ENCODE measurements at places on chromosomes 11 and 22.
A peak's percentile ranks its signal among the peaks of the same experiment; 100 is the strongest.

GRCh38 chr22:27765706-27766291 is 35.8 kb downstream of the MN1 start:
- DNase-seq: no peak

- no peak for DNase-seq
Observed at GRCh38 chr11:127966821-127967220, 620.5 kb downstream of the ETS1 start.

GRCh38 chr11:109914038-109914437 is 179.2 kb upstream of the ZC3H12C start:
- peak; percentile 95 for DNase-seq

- no peak for DNase-seq
Observed at GRCh38 chr22:27650985-27651384, 150.6 kb downstream of the MN1 start.

DNA sequence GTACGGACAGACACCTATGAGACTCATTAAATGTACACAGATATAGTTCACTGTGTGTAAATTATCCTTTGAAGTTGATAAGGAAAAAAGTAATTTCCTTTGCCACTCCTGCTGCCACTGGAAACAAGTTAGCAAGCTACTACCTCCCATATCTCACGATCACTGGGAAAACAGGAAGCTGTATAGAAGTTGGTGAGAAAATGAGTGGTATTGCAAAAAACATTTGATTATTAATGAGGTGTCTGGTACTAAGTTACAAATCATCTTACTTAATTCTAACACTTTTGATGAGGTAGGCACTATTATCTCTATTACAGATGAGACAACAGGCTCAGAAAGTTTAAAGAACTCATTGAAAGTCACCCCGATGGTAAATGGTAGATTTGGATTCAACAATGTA is 68.5 kb downstream of the GAB2 start:
- DNase-seq: no peak

GRCh38 chr11:1013631-1013935 is 22.9 kb downstream of the MUC6 start:
- no peak for DNase-seq

DNA sequence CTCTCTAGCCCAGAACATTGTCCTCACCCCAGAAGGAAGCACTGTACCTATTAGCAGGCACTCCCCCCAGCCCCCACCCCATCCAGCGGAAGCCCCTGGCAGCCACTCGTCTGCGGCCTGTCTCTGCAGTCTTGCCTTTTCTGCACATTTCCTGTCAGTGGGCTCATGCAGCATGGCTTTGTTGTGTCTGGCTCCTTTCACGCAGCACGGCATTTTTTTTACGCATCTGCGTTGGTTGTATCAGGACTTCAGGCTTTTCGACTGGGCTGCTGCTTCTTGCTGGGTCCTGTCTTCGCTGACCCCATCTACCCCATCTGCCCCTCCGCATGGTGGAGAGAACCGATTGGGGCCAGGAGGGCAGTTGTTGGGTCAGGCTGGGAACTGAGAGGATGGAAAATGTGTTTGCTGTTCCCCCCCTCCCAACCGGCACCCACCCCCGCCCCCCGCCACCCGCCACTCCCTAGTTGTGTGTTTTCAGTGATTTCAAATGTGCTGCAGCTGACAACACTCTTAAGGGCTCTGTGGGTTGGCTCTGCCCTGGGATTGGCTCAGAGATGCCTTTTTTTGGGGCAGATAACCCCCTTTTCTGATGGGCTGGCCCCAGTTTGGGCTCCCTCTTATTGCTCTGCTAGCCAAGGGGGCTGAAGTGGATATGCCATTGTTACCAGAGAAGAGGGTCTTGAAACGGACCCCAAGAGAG is 110.0 kb downstream of the KIAA1671 start:
- DNase-seq: no peak

GRCh38 chr22:46923394-46923793 is 160.9 kb downstream of the TBC1D22A start:
- DNase-seq: no peak

DNA sequence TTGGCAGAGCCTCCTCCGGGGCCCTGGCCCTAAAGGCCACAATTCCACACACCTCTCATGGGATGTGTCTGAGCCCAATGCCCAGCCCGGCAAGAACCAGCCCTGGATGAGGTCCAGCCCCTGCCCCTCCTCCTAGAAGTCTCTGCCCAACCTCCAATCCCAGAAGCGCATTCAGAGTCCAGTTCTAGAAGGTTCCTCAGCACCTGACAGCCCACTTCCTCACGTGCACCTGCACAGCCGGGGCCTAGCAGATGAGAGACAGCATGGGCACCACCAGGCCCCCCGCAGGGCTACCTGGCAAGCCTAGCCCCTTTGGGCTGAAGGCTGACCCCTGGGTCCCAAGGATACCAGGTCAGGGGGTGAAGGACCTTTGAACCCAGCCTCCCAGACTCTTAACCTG is 11.5 kb upstream of the CDKN1C start:
- no peak for DNase-seq

- no peak for DNase-seq
Observed at GRCh38 chr11:1521382-1522080, 35.0 kb upstream of the MOB2 start.

GRCh38 chr22:36152088-36152487 is 8.5 kb downstream of the APOL3 start:
- DNase-seq: no peak

DNA sequence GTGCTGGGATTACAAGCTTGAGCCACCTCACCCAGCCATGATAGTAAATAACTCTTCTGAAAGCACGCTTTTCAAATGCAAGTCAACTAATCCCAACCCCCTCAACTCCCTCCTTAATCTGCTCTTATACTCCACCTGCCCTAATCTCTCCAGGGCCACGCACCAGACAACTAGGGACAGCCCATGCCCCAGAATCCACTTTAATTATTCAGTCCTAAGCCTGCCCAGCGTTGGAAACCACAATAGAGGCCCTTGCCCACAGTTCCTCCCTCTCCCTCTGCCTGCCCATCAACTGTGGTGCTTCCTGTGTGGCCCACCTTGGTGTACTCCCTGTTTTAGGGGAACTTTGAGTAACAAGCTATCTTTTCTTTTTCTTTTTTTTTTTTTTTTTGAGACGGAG is 2.7 kb upstream of the VPREB3 start:
- DNase-seq: no peak

- DNase-seq: no peak
Observed at GRCh38 chr11:117444711-117445658, 117.3 kb downstream of the CEP164 start.

- no peak for DNase-seq
Observed at GRCh38 chr22:19085233-19085718, 36.9 kb downstream of the DGCR2 start.

DNA sequence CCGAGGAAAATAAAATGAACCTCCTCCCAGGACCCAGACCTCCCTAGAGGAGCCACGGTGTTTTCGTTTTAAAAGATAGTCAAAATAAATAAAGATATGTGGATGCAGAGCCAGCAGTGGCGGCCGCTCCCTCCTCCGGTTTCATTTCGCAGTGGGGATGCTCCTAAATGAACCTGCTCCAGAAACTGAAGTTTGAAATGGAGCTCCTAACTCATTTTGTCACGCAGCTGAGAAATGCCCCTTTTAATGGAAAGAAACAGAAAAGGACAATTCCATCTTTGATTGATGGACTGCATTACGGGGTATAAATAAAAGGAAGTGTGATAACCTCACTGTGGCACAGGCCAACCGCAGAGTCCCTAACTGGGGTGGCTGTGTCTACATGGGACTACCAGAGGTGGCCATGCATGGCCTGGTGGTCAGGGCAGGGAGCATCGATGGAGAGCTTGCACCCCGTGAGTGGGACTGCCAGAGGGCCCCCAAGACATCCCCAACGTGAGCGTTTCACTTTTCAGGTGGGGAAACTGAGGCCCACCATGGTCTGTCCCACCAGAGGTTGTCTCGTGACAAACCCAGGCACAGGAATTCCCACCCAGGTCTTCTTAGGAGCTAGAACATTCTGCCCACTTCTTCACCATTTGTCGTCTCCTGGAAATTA is 426.6 kb downstream of the BRD1 start:
- DNase-seq: no peak

- peak; percentile 57 for DNase-seq
Observed at GRCh38 chr11:118608360-118609227, 1.2 kb downstream of the PHLDB1 start.

DNA sequence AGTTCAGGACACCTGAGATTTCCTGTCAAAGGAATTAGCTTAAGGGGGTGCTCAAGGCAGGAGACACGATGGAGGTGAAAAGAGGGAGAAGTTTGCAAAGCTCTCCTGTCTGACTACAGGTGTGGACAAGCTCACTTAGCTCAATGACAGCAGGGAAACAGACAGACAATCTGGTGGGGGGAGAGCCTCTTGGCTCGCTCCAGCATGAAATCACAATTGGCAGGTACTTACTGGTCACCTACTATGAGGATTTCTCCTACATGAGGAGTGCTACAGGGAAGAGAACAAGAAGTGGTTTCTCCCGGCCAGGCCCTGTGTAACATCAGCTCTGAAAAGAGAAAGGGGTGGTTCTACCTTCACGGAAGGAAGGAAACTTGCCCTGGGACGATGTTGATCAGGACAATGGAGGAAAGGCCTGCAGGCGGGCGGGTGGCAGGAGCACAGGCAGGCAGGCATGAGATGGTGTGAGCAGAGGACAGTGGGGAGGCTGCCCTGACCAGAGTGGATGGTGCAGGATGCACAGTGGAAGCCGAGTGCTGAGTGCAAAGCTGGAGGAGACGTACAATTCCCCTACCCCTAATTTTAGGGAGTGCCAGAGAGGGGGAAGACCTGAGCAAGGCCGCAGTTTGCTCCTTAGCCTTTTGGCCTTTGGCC is 57.9 kb upstream of the CRTAM start:
- DNase-seq: peak; percentile 22

- no peak for DNase-seq
Observed at GRCh38 chr22:49244466-49245420, 582.9 kb downstream of the BRD1 start.

DNA sequence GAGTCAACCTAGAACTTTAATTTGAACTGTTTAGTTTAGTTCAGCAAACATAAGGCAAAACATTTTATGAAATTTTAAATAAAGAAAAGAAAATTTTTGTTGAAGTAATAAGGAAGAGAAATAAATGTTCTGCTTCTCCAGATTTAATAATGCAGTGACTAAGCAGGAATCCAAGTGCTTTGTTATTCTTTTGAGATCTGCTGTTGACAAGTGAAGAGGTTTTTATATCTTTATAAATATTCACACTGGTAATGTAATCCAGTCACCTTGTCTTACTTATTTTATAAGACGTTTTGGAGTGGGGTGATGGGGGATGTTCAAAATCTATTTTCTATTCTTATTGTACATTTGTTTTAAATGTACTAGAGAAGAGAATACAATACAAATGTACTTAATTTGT is 725.9 kb upstream of the CCDC179 start:
- DNase-seq: no peak

- DNase-seq: peak; percentile 19
Observed at GRCh38 chr11:82680252-82680651, 53.4 kb downstream of the FAM181B start.

GRCh38 chr11:86460461-86461385 is 86.0 kb downstream of the CCDC81 start:
- DNase-seq: no peak

GRCh38 chr11:84437071-84437980 is 1151.2 kb upstream of the CCDC90B start:
- DNase-seq: no peak

GRCh38 chr11:80241766-80242165 is 800.9 kb upstream of the TENM4 start:
- DNase-seq: no peak

GRCh38 chr22:18120857-18121256 is 10.2 kb downstream of the TUBA8 start:
- no peak for DNase-seq

DNA sequence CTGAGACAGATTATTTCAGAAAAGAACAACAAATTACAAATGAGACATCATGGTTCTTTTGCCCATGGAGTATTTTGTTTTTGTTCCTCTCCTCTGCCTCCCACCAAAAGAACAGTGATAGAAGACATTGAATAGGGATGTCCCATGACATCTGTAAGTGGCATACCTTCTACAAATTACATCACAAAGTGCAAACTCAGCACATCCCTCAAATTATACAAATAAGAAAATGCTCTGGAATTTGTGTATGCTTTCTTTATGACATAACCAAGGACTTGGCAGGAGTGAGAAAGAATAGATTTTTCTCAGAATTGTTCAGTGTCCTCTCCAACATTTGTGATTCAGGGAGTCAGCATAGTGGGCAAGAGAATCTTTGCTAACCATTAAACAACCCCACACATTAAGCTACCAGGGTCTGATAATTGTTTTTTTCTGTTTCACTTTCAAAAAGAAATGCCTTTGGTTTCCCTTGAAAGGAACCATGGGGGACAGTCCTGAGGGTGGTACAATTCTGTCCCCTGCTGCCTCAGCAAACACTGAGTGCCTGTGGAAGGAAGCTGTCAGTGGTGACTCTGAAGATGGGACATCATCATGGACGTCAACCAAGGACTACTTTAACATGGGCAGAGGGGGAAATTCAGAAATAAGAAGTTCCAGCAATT is 430.3 kb downstream of the AASDHPPT start:
- DNase-seq: no peak

GRCh38 chr11:11171854-11172253 is 181.2 kb downstream of the CSNK2A3 start:
- no peak for DNase-seq

DNA sequence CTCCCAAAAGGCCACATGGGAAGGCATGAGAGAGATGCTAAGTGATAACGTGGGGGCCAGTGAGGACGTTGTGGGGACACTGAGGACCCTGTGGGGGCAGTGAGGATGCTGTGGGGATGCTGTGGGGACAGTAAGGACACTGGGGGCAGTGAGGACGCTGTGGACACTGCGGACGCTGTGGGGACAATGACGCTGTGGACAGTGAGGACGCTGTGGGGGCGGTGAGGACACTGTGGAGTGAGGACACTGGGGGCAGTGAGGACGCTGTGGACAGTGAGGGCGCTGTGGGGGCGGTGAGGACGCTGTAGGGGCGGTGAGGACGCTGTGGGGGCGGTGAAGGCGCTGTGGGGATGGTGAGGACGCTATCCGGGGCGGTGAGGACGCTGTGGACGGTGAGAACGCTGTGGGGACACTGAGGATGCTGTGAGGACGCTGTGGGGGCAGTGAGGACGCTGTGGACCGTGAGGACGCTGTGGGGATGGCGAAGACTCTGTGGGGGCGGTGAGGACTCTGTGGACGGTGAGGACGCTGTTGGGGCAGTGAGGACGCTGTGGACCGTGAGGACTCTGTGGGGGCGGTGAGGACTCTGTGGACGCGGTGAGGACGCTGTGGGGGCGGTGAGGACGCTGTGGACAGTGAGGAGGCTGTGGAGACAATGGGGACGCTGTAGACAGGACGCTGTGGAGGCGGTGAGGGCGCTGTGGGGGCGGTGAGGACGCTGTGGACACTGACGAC is 1.8 kb downstream of the GP1BB start:
- DNase-seq: no peak

GRCh38 chr11:107131756-107132155 is 113.5 kb upstream of the GUCY1A2 start:
- no peak for DNase-seq

- DNase-seq: peak; percentile 31
Observed at GRCh38 chr11:66126808-66127555, 56.9 kb downstream of the PACS1 start.

DNA sequence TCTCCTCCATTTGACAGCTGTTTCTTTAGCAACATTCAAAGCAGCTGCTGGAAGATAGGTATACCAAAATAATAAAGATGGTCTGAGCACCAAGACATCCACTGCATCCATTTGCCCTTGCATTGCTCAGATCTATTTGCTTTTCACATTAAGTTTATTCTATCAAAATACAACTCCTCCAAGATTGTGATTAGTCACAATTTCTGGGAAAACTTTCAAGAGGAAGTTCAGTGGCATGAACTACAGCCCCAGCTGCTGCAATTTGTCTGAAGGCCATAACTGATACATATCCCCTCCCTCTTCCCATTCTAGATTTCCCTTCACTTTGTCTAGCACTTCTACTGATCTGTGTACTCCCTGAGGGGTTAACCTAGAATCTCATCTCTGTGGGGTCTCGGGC is 117.5 kb upstream of the CEP126 start:
- DNase-seq: no peak
